Bronchial epithelial cell (primary cell): ENCODE measurements at places on chromosomes 2 and 18. TPM values are rescaled to one million over a fixed set of nuclear protein-coding genes. Genes with fewer than 3 reads are reported as not detected.

ATOH8 gene
- 0.79 TPM in 1 of 2 replicates, not detected in the other for total RNA-seq

OSR1 gene
- 1.3 and 1.7 TPM in 2 replicates for total RNA-seq

ANKRD62 gene
- under 0.01 and 0.13 TPM in 2 replicates for total RNA-seq

MTA3 gene
- 18.2 and 30.2 TPM in 2 replicates for total RNA-seq

GRCh38 chr2:151770995-151771394 lies 36.7 kb upstream of the NEB start:
- DNase-seq: no peak

DNA sequence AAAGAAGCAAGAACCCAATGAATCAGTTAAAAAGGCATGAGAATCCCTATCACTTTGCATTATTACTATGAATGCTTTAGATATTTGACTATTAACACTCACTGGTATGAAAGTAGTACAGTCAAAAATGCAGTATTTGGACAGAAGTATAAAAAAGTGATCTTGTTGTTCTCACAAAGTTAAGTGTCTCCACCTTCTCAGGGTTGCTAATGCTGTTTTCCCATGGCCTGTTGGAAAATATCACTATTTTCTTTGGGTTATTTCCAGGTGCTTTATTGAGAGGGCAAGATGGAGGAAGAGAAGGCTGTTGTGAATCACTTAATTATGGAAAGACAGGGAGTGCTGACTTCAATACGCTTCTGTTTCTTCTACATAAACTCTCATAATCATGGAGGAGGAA lies 13.6 kb upstream of the CREB1 start:
- DNase-seq: no peak

DNA sequence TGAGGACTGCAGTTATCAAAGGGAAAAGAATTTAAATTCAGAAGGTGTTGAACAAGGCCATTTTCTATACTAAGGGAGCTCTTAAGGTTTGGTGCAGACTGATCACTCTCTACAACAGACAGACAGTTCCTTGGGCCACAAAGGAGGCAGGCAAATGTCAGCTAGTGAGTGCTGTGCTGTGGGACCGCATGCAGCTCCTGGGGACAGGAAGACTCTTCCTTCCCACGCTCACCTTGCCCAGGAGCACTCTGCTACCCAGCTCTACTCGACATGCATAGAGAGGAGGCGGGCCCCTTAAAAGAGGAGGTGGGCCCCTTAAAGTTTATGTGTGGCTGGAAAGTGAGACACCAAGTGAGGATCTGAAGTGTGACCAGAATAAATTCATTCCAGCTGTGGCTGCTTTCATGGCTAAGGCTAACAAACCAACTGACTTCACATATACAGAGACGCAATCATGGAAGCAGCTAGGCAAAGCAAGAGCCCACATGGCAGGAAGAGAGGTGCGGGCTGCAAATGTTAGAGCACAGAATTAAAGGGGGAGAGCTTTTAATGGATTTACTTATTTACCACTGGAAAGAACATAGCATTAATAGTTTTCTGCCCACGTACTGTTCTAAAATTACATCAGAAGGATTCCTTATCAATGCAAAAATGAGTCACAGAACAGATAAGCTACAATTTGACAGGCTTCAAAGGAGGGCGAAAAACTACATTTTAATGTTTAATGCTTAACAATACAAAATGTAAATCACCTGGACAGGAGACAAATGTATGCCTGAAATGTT lies 101.4 kb upstream of the RNU4ATAC start:
- DNase-seq: no peak

- no peak for DNase-seq
Measured at GRCh38 chr2:230775737-230776136, 63.1 kb downstream of the CAB39 start.

DNA sequence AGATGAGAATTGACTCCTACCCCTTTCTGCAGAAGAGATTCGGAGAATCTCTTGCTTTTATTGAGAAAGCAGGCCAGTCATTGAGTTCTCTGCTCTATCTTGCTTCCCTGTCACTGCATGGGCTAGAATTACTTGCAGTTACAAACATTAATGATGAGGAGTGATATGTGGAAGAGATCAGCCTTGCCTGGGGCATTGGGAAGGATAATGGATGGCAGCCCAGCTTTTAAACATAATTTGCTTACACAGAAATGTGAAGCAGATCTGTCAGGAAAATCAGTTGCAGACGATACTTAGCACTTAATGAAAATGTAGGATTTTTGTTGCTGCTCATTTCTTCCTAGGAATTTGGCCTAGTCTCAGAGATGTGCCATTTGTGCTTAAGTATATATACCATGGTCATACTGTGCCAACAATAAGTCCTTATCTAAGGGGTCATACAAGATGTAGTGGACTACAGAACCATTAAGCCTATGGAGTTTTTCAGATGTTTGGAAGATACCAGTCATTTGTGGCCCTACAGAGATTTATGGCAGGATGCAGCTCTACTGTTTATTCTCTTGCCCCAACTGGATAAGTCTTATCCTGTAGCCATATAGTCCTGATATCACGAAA lies 92.7 kb downstream of the XRCC5 start:
- DNase-seq: no peak

- peak; percentile 84 for DNase-seq
Measured at GRCh38 chr2:177275040-177275742, 10.7 kb upstream of the NFE2L2 start.

DNA sequence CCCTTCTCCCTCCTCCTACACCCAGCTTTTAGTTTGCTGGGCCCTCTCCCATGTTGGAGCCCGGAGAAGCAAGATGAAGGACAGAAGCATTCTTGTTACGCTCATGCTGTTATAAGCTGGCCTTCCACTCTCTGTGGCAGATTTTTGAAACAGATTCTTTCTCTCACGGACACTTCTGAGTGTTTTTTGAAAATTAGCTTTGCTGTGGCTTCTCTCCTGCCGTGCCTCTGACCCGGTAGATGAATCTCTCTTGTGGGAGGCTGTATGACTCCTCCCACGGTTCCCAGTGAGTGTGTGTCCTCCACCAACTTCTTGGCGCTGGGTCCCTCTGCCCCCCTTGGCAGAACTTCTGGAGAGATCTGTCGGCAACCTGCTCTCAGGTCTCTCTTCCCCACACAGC lies 269.3 kb upstream of the MYT1L start:
- no peak for DNase-seq

DNA sequence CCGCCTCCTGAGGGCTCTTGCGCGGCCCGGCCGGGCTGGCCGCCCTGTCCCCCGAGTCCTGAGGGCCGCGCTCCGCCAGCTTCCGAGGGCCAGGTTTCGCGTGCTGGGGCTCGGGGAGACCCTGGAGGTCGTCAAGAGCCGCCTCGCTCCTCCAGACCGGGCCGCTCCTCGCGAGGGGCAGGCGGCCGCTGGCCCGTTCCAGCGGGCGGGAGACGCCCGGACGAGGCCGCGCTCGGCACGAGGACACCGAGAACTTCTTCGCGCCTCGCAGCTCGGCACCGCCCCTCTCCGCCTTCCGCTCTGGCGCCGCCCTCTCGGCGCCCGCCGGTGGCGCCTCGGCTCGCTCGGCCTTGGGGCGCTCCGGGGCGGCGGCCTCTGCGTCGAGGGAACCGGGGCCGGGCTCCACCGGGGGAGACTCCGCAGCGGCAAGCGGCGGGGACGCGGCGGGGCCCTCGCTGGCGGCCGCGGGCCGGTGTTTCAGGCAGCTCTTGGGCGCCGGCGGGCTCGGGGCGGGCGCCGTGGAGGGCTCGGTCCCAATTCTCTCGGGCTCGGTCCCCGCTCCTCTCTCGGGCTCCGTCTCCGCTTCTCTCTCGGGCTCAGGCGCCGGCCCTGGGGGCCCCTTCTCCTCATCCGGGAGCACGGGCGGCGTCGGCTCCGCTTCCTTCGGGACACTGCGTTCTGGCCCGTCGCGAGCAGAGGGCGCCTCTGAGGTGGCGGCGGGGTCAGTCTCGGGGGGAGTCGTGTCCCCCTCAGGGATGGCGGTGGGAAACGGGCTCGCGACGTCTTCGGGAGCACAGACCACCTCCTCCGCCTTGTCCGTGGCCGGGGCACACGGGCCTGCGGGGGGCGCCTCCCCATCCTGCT lies 91.6 kb upstream of the MGAT4A start:
- no peak for DNase-seq

DNA sequence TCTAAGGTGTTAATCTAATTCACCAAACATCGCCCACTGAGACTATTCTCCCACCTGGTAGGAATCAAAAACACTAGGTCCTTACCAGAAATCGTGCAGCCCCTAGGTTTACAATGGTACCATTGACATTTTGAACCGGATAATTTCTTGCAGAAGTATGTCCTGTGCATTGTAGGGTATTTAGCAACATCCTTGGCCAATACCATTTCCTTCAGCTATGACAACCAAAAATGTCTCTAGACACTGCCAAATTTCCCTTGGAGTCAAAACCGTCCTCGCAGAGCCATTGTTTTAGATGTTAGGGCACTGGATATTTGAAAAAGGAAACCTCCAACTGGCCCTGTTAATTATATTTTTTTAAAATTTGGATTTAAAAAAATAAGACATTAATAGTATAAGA lies 3.8 kb downstream of the VPS54 start:
- DNase-seq: no peak

- peak; percentile 97 for DNase-seq
Measured at GRCh38 chr18:32530947-32531651, 60.4 kb upstream of the GAREM1 start.

DNA sequence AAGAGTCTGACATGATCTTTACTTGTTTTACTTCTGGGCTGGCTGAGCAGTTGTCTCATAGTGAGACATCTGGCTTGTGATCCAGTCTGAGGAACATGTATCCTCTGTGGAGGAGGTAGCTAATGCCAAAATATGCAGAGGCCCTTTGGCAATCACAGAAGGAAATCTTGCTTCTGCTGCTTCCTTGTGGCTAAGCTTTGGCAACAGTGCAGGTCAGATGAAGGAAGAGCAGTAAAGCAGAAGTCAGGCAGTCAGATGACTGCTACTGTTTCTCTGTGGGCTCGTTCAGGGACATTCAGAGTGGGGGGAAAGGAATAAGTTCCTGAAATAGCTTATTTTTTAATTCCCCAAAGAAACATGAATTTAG lies 22.3 kb downstream of the DOK1 start:
- DNase-seq: no peak

DNA sequence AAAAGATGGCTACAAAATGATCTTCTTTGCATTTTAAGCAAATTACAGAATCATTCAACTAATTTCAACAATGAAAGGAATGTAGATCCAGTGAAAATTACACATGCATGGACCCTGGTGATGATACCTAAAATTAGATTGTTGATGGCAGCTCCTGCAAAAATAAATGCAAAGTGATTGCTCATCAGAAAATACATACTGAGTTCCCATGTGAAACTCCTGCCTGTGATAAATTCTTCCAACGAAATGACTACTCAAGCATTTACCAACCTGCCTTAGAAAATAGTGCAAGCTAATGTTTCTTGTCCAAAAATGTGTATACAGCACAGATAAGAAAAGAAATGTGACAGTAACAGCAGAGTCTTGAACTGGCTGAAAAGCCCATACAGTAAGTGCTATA lies 300.0 kb upstream of the REV1 start:
- DNase-seq: no peak

GRCh38 chr2:157838442-157839161 lies 37.5 kb downstream of the ACVR1 start:
- DNase-seq: peak; percentile 85

- DNase-seq: no peak
Measured at GRCh38 chr2:240920783-240921231, 14.7 kb downstream of the CROCC2 start.

DNA sequence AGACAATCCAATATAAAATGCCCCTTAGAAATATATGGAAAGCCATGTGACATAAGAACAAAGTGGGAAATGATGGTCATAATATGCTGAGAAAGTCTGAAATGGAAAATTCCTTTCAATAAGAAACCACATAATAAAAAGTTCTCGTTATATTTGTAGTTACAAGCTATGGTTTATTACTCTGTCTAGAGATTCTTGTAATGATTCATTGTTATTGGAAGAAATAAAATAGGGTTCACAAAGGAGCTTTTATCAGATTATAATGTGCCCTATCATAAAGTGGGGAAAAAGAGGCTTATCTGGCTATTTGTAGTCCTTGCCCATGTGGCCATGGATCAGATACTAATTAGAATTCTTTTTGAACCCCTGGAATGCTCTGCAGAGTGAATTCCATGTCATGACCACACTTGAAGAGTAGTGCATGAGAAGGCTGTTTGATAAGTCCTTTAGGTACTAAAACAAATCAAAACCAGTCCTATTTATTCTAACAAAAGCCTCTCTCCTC lies 420.7 kb upstream of the NRP2 start:
- no peak for DNase-seq

- DNase-seq: no peak
Measured at GRCh38 chr18:36405611-36406010, 108.1 kb downstream of the FHOD3 start.

DNA sequence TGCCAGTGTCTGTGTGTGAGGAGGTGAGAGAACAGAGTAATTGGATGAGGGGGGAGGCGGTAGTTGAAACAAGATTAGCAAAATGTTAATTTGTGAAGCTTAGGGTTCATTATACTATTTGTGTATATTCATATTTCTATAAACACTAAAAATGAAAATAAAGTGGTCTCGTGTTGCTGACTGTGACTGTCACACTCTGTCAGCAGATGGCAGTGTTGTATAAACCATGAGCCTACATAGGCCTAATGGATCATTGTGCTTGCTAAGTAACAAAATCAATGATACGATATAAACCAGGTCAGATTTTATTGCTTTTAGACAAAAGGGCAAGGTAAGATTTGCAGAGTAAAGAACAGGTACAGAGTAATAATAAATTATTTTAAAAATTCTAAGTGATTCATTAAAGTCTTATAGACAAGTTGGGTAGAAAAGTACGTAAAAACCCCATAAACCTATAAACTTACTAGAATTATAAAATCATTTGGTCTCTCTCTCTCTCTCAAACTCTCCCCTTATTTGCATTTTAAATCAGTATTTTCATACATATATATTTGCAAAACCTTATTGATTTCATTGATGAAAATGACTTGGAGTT lies 182.7 kb downstream of the RPIA start:
- peak; percentile 61 for DNase-seq

DNA sequence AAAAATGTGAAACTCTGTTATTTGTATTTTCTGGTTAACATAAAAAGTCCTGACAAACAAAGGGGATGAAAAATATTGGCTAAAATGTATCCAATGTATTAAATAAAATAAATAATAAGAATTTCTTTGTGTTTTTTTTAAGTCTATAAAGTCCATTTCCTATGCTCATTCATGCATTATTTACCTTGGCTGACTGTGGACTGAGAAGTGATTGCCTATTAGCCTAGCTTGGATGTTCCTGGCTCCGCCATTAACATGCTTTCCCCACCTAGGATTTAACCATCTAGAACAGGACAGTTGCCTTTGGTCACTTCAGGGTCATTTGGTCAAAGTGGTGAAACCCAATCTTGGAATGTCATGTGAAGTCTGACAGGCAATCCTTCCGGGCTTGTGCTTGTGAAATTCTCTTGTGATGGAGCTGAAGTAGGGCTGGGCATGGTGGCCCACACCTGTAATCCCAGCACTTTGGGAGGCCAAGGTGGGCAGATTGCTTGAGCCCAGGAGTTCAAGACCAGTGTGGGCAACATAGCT lies 60.4 kb upstream of the TANC1 start:
- DNase-seq: no peak

- peak; percentile 61 for DNase-seq
Measured at GRCh38 chr2:159807183-159808031, 9.4 kb upstream of the CD302 start.

GRCh38 chr2:47174733-47175361 lies 19.7 kb upstream of the STPG4 start:
- peak; percentile 87 for DNase-seq

- no peak for DNase-seq
Measured at GRCh38 chr2:145094370-145094769, 574.5 kb upstream of the ZEB2 start.
